ENCODE measurements at places on chromosomes 13 and 19. TPM values are rescaled to one million over a fixed set of nuclear protein-coding genes. Genes with fewer than 3 reads are reported as not detected.

DNA sequence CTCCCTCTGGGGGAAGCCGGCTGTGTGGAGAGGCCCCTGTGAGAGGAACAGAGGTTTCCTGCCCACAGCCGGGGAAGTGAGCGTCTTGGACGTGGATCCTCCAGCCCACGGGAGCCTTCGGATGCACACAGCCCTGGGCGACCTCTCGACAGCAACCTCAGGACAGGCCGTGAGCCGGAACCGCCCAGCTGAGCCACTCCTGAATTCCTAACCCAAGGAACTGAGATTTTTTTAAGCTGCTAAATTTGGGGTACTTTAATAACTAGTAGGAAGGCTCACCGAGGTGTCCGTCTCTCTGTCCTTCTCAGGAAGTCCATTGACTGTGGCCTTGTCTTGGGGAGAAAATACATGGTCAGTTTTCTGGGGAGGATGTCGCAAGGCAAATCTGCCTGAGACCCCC lies 9.1 kb downstream of the LAIR1 start:
- H3K4me1 ChIP-seq = peaks cover 8% of the 10 kb centered on the region
- DNase-seq = no peak
- H3K4me3 ChIP-seq = no peak overlapping the region
- H3K27me3 ChIP-seq = peaks cover 19% of the 10 kb centered on the region

GZMM gene
- 0.42 TPM for total RNA-seq

GRK1 gene
- not detected for total RNA-seq

RFC3 gene
- total RNA-seq = 30.8 TPM

PTGER1 gene
- 1.3 TPM for total RNA-seq

ZNF135 gene
- not detected for total RNA-seq

GRCh38 chr19:50178859-50179537 lies 15.9 kb upstream of the IZUMO2 start:
- no peaks in the 10 kb centered on the region for H3K36me3 ChIP-seq
- H3K27ac ChIP-seq = peak overlapping the region; percentile 81
- peaks cover 16% of the 10 kb centered on the region for H3K4me1 ChIP-seq
- peak overlapping the region; percentile 27 for H3K4me3 ChIP-seq

- peaks cover 13% of the 10 kb centered on the region for H3K27me3 ChIP-seq
- DNase-seq = peak; percentile 68
- H3K4me1 ChIP-seq = peaks cover 15% of the 10 kb centered on the region
- no peaks in the 10 kb centered on the region for H3K36me3 ChIP-seq
- no peak overlapping the region for H3K27ac ChIP-seq
- H3K4me3 ChIP-seq = no peak overlapping the region
These were observed 25.5 kb upstream of the SLC1A5 start for GRCh38 chr19:46813839-46814358.

SLC15A1 gene
- 1.7 TPM for total RNA-seq

DNA sequence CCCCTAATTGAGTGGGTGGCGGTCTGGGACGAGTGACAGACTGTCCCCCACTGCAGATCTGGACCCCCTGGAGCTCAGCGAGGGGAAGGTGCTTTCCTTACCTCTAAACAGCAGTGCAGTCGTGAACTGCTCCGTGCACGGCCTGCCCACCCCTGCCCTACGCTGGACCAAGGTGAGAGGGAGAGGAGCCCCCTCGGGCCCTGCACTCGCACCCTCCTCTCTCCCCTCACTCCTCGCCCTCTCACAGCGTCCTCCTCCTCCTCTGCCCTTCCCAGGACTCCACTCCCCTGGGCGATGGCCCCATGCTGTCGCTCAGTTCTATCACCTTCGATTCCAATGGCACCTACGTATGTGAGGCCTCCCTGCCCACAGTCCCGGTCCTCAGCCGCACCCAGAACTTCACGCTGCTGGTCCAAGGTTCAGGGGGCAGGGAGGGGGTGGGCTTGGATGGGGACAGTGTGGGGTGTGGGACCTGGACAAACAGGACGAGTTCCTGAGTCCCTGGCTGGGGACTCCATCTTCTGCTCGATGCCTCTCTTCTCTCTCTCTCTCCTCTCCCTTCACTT lies 9.6 kb downstream of the BCAM start:
- H3K4me3 ChIP-seq = no peak overlapping the region
- H3K36me3 ChIP-seq = peaks cover 25% of the 10 kb centered on the region

- H3K27ac ChIP-seq = peak within 1 kb of the TSS; percentile 97
These were observed at the start of gene PLPP2 for GRCh38 chr19:291006-291521. Gene PLPP2 (minus strand): TSS chr19:291403. CDS start chr19:291336, 67 bp downstream.

DNASE2 gene
- 32.7 TPM for total RNA-seq

GADD45B gene
- 36.5 TPM for total RNA-seq

ZNF625 gene
- not detected for total RNA-seq

DNA sequence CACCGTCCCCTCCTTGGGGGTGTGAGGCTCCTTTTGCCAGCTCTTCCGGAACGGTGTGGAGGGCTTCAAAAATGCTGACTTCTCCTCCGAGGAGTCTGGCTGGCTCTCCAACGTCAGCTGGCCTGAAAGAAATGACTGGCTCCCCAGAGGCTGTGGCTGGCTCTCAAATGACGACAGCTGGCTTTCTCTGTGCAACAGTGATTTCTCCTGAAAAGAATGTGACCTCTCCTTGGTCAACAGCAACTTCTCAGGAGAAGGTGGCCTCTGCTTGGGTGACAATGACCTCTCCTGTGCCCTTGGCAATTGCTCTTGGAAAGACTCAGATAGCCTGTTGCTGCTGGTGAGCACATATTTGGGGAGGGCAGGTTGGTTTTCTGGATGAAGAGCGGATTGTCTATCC lies 29.2 kb downstream of the ONECUT3 start:
- H3K4me1 ChIP-seq = peaks cover 12% of the 10 kb centered on the region
- H3K27ac ChIP-seq = no peak overlapping the region
- H3K4me3 ChIP-seq = no peak overlapping the region
- DNase-seq = no peak
- H3K27me3 ChIP-seq = no peaks in the 10 kb centered on the region
- peaks cover 29% of the 10 kb centered on the region for H3K36me3 ChIP-seq

VSTM2B gene
- not detected for total RNA-seq

PLPP2 gene
- 126 TPM for total RNA-seq

DNA sequence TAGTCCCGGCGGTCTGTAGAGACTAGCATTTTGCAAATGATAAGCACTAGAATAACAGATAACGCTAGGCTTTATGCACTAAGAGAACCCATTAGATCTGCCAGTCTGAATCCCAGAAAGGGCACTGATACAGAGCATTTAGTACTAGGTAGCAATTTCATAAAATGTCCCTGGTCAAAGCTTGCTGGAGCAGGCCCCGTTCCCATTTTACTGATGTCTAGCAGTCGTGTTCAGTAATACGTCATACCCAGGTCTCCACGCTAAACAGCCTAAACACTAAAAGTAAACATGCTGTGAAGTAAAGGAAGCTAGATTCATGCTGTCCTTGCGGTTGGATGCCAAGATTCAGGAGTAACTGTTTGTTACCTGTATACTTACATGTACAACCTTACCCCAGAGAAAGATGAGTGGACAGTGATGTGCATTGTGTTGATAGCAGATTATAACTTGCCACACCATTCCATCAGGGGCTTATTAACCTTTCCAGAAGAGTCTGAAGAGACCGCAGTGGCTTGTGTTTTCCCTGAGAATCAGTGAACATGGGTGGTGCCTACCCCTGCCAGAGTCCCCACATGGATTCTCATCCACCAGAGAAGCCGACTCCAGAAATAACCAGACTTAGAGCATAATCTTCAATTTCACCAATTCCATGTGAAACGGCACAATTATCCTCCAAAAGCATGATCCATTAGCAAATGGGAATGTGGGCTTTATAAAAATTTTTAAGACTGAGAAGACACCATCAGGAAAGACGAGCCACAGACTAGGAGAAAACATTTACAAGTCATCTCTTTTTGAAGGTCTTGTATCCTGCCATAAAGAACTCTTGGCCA lies 3.4 kb upstream of the RPS11 start:
- no peaks in the 10 kb centered on the region for H3K27me3 ChIP-seq

DNA sequence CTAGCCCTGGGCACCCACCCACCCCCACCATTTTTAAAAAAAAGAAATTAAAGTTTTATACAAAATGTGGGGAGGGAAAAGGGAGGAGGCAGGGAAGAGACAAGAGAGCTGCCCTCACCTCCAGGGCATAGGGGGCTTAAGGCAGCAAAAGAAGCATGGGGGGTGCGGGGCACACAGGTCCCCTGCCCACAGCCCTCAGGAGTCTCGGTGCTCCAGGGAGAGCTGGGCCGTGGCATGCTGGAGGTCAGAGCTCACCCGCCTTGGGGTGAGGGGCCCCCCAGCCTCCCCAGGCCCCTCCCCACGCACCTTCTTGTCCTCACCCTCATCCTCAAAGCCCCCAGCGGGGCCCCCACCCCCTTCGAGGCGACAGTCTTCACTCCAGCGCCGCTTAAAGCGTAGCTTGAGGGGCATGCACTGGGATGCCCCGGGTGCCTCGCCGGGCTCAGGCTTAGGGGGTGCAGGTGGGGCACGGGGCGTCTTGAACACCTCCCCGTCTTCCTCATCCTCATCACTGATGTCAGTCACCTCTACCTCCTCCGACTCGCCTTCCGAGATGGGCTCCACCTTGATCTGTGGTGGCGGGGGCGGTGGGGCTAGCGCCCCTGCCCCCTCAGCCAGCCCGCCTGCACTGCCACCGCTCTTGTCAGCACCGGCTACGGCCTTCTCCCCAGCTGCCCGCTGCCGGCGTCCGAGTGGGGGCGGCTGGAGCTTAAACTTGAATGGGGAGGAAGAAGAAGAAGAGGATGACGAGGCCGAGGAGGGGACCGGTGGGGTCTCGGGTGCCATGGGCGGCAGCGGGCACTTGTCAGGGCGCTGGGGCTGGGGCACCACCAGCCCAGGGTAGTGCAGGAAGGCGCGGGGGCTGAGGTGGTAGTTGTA lies 6.1 kb upstream of the GSK3A start:
- peaks cover 80% of the 10 kb centered on the region for H3K36me3 ChIP-seq
- H3K27ac ChIP-seq = peak overlapping the region; percentile 22
- H3K4me1 ChIP-seq = peaks cover 43% of the 10 kb centered on the region
- no peaks in the 10 kb centered on the region for H3K27me3 ChIP-seq
- peak overlapping the region; percentile 15 for H3K4me3 ChIP-seq
- DNase-seq = no peak

GRCh38 chr13:23695711-23696464 lies 125.7 kb downstream of the TNFRSF19 start:
- H3K4me3 ChIP-seq = no peak overlapping the region
- H3K36me3 ChIP-seq = no peaks in the 10 kb centered on the region

DNA sequence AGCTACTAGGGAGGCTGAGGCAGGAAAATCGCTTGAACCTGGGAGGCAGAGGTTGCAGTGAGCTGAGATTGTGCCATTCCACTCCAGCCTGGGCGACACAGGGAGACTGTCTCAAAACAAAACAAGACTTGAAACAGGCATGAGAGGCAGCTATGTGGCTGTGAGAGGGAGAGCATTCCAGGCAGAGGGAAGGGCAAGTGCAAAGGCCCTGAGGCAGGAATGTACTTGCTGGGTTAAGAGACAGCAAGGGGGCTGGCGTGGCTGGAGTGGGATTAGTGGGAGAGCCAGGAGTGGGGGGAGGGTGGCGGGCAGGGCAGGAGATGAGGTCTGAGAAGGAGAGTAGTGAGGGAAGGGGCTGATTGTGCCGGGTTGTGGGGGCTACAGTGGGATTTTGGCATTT lies 21.3 kb downstream of the EXOC3L2 start:
- no peaks in the 10 kb centered on the region for H3K4me1 ChIP-seq
- H3K27ac ChIP-seq = no peak overlapping the region
- H3K36me3 ChIP-seq = no peaks in the 10 kb centered on the region
- no peak overlapping the region for H3K4me3 ChIP-seq
- DNase-seq = no peak
- H3K27me3 ChIP-seq = peaks cover 86% of the 10 kb centered on the region

GRCh38 chr19:45705115-45705514 lies 12.6 kb downstream of the QPCTL start:
- no peaks in the 10 kb centered on the region for H3K27me3 ChIP-seq
- no peak overlapping the region for H3K4me3 ChIP-seq
- H3K4me1 ChIP-seq = no peaks in the 10 kb centered on the region
- H3K36me3 ChIP-seq = peaks cover 53% of the 10 kb centered on the region

PSPN gene
- total RNA-seq = 1.7 TPM

GRCh38 chr13:50226515-50227155 lies 211.4 kb downstream of the KCNRG start:
- H3K27ac ChIP-seq = no peak overlapping the region
- no peak overlapping the region for H3K4me3 ChIP-seq
- H3K27me3 ChIP-seq = no peaks in the 10 kb centered on the region
- no peak for DNase-seq
- peaks cover 22% of the 10 kb centered on the region for H3K4me1 ChIP-seq
- no peaks in the 10 kb centered on the region for H3K36me3 ChIP-seq

CD33 gene
- total RNA-seq = not detected

DNA sequence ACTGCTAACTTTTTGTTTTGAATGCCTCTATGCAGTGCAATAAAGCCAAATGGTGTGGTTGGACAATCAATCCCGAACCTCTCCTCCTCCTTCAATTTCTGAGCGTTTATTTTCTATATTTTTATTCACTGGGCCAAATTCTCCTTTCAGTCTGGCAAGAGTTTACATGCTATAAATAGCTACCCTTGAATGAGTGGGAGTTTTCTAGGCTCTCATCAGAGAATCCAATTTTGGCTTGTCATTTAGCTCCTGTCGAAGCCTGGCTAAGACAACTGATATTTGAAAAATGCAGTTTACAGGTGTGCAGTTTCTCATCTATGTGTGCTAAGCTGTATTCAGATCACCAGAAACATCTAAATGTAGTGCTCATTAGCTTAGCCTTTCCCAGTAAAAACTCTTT lies 61.8 kb downstream of the OLFM4 start:
- H3K4me1 ChIP-seq = no peaks in the 10 kb centered on the region
- no peak overlapping the region for H3K27ac ChIP-seq

- H3K4me3 ChIP-seq = no peak overlapping the region
- H3K4me1 ChIP-seq = no peaks in the 10 kb centered on the region
- no peak for DNase-seq
- no peak overlapping the region for H3K27ac ChIP-seq
- H3K27me3 ChIP-seq = no peaks in the 10 kb centered on the region
These were observed 544.6 kb downstream of the GPC6 start for GRCh38 chr13:93771227-93771626.

GRCh38 chr19:17455308-17456123 lies 5.2 kb downstream of the NXNL1 start:
- H3K36me3 ChIP-seq = no peaks in the 10 kb centered on the region
- no peak for DNase-seq
- peaks cover 30% of the 10 kb centered on the region for H3K27me3 ChIP-seq

- no peak for DNase-seq
- no peaks in the 10 kb centered on the region for H3K4me1 ChIP-seq
- H3K36me3 ChIP-seq = no peaks in the 10 kb centered on the region
- no peak overlapping the region for H3K4me3 ChIP-seq
- no peaks in the 10 kb centered on the region for H3K27me3 ChIP-seq
- H3K27ac ChIP-seq = no peak overlapping the region
These were observed 1448.0 kb upstream of the MIR17HG start for GRCh38 chr13:89899302-89900103.

DNA sequence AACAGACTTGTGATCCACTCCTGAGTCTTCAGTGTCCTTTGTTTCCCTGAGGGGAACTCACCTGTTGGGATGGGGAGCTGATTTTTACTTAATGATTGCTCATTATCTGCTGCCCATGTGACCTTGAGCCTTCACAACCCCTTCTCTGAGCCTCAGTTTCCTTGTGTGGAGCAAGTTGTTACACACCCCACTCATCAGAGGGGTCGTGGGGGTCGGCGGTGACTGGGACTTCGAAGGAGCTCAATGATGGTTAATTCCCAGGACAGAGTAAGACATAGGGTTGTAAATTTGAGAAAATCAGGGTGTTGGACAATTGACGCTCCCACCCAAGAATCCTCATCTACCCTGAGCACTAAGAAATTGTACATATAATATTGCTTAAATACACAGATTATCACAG lies 13.5 kb downstream of the LILRA5 start:
- H3K36me3 ChIP-seq = no peaks in the 10 kb centered on the region
- no peaks in the 10 kb centered on the region for H3K4me1 ChIP-seq
- peaks cover 94% of the 10 kb centered on the region for H3K27me3 ChIP-seq
- DNase-seq = no peak

FPR2 gene
- not detected for total RNA-seq

All from Calu3 (cell line).